ENCODE measurements at places on chromosomes 2 and 18.

- no peak for DNase-seq
These were observed 252.4 kb upstream of the SLC39A10 start for GRCh38 chr2:195404651-195405050.

DNA sequence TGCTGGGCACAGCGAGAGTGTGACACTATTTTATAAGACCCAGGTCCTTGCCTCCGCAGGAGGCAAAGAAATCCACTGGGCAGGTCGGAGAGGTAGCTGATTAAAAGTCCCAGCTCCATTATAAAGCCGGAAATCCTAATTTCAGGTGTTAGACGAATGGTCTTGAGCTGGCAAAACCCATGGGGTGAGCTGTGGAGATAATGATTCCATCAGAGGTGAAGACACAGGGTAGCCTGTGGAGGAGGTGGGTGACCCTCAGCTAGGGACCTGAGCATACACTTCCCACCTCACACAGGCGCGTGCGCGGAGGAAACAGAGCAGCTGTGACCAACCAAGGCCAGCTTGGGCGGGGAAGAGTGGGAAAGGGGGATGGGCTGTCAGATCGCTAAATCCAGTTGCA lies 201.7 kb upstream of the CXCR4 start:
- no peak for DNase-seq

DNA sequence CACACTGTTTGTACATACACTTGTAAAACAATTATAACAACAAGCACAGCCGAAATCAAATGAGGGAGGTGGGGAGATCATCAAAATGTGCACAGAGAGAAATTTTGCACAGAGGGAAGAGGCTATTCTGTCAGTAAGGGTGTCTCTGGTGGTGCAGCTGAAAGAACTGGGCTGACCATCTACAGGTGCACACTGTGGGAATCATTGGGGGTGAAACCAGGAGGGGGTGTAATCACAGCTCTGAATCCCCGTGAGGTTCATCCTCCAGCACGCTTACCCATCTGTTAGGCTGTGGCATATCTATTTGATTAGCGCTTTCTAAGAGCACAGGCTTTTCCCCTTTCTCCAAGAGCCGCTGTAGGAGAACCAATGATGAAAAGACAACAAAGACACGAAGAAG lies 389.9 kb upstream of the CDH20 start:
- DNase-seq, result no peak

DNA sequence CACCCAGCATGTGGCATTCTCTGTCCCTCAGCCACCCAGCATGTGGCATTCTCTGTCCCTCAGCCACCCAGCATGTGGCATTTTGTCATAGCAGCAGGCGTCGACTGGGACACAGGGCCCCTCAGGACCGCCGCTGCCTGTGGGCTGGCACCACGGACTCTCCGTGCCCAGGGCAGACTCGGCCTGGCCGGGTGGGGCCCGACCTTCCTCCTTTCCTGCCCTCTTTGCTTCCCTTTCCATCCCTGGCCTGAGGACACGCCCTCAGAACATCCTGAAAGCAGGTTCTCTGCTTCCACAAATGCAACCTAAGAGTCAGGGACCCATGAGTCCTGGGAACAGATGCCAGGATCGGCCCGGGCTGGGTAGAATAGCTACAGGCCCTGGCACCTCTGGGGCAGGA lies 291.4 kb upstream of the SALL3 start:
- no peak for DNase-seq

GRCh38 chr2:241675885-241676284 lies 10.7 kb downstream of the DTYMK start:
- DNase-seq, result no peak

DNA sequence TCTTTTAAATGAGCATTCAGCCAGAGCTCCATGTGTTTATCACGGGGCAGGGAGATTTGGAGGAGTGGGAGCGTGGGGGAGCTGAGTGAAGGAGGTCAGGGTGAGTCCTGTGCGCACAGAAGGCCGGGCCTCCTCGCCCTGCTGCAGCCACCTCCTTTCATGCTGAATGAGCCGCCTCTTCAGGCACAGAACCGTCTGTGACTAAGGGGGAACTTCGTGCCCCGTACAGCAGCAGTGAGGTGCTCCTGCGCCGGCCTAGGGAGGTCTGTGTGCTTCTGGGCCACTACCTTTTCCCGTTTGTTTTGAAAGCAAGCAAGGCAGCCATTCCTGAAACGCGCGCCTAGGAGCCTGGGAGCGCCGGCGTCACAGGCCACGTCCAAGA lies 27.1 kb upstream of the ZNF516 start:
- DNase-seq, result no peak

- DNase-seq, result no peak
These were observed 226.2 kb upstream of the TNP1 start for GRCh38 chr2:217086038-217086522.

GRCh38 chr2:60317844-60318243 lies 235.6 kb downstream of the BCL11A start:
- no peak for DNase-seq

DNA sequence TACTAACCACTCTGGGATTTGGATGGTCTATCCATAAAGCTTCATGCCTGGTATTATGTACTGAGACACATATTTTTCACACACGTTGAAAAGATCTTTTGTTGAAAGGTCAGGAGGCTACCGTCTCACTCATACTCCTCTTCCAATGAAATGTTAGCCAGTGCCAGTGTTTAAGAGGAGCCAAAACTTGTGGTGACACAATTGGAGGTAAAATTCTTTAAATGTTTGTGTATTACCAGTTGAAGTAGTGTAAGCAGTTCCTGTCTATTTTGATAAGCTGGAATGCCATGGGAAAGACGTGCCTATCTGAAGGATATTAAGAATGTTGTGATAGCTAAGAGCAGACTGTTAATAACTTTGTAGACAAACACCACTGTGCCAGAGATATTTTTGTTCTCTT lies 32.1 kb downstream of the MARCHF7 start:
- no peak for DNase-seq

- DNase-seq, result no peak
These were observed 2.2 kb upstream of the GPR148 start for GRCh38 chr2:130726614-130727180.

DNA sequence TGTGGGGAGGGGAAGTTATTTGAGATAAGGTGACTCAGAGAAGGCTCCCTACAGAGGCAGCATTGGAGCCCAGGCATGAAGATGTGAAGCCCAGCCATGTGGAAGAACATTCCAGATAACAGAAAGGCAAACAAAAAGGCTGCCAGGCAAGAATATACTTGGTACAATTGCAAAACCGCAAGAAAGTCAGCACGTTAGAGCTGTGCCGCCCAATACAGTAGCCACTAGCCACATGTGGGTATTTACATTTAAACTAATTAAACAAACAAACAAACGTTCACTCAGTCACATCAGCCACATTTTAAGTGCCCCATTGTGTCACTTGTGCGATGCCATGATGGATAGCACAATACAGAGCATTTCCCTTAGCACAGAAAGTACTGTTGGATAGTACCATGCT lies 179.6 kb downstream of the SATB2 start:
- DNase-seq, result no peak
